COLO829 (cell line): ENCODE measurements at places on chromosomes 3 and 15.

DNA sequence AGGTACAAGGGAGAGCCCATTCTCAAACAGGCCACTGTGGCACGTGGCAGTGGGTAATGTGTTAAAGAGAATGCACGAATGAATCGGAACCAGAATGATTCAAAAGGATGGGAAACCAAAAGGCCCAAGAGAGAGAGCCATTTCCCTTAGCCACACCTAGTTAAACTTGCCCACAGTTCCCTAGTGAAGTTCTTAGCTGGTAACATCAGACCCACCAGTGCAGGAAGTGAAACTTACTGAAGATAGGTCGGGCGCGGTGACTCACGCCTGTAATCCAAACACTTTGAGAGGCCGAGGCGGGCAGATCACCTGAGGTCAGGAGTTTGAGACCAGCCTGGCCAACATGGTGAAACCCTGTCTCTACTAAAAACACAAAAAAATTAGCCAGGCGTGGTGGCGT is 97.1 kb downstream of the MEX3B start:
- no peak for DNase-seq

DNA sequence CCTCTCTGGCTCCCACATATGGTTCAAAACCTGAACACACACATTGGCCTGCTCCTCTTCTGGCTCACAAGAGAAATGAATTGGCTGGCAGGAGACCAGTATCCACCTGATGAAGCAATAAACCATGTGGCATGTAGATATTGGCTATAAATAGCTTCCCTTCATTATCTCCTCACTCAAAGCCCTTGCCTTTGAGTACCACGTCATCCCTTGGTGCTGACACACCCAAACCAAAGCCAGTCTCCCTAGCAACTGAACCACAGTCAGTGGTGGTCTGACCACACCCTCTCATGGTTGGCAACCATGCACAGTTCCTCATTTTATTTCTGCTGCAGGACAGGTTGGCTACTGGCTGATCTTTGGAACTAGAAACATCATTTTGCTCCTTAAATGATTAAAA is 98.8 kb downstream of the ZNF621 start:
- DNase-seq = no peak

DNA sequence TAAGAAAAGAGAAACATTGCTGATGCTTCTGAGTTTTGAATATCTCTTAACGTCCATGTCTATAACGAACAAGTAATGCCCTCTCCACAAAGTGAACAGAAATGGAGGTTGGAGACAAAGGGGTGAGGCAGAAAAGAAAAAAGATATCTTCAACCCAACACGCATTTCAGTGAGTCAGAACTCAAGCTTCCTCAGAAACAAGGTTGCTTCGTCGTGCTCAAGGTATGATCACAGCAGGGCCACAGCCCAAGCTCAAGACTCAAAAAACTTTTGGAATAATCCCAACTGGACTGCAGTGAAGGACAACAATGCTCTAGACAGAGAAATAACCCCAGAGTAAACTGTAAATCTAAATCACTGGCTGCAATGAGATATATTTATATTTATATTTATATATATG is 18.9 kb downstream of the WNT5A start:
- DNase-seq = no peak

DNA sequence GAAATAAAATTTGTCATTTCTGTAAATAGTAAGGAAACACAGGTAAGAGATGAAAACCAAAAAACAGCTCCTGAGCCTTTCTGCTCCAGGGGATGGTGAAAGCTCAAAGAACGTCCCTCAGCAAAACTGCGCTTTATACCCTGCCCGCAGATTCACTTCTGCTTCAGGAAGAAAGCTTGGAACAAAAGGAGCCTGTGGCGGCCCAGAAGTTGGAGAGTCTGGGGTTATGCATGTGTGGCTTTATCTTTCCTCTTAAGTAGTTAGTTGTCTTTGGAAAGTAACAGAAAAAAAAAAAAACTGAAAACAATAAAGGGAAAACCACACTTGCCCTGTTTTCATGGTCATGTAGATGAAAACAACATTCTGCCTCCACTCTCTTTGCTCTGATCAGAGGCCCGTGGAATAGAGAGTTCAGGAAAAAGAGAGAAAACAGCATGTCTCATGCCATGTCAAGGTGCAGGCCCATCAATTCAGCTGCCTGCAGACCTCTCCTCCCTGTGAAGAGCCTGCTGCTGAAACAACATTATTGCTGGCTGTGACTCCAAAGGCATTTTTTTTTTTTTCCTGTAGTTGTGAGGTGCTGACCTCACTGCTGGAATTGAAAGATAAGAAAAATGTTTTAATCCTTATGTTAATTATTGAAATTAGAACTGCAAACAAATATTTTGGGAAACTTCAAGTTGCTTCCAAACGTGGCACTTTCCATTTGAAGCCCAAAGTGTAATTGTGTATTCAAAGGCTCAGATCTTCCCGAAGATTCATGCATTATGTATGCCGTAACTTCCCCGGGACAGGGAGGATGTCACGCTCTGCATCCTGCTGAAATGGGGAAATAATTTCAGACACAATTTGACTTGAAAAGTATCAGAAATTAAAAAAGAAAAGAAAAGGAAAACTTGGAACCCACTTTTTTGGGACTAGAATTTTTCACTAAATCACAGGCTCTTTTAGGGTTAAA is 108.4 kb upstream of the ZNF385D start:
- no peak for DNase-seq

GRCh38 chr15:70610541-70610940 is 152.8 kb downstream of the UACA start:
- DNase-seq = no peak

- DNase-seq = no peak
Measured at GRCh38 chr3:39149498-39150147, 3.8 kb downstream of the CSRNP1 start.

GRCh38 chr15:33746203-33746602 is 222.1 kb upstream of the CHRM5 start:
- DNase-seq = no peak

DNA sequence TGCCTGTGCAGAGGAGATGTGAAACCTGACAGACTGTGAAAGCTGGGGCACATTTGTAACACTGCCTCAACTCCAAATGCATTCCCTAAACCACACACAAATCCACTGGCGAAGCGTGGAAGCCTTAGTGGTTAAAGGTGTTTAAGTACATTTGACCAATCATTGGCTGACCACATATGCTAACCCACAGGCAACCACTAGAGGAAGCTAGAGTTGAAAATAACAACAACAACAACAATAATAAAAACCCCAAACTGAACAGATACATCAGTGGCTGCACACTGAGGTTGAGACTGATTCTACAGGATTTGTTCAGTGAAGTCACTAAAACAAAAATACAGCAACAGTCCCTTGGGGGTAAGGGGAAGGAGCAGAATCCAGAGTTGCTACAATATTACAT is 129.7 kb downstream of the TJP1 start:
- no peak for DNase-seq

- DNase-seq = no peak
Measured at GRCh38 chr3:98744283-98744682, 18.9 kb upstream of the ST3GAL6 start.

- DNase-seq = no peak
Measured at GRCh38 chr15:67199881-67200763, 54.3 kb downstream of the AAGAB start.

GRCh38 chr15:64314456-64314855 is 41.5 kb downstream of the CSNK1G1 start:
- no peak for DNase-seq

DNA sequence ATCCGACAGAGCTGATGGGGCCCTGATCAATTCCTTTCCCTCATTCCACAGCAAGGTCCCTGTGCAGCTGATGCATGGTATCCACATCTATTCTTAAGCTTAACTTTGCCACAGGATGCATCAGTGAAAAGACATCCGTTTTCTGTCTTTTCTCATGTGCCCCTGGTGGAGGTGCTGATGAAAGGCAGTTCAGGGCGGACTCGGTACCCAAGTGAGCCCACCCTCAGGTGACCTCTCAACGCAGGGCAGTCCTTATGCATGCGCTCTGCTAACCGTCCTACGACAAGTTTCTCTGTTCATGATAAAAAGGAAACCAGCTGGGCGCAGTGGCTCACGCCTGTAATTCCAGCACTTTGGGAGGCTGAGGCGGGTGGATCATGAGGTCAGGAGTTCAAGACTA is 251.4 kb downstream of the ADAMTS17 start:
- DNase-seq = no peak

GRCh38 chr3:64316971-64317370 is 91.7 kb upstream of the PRICKLE2 start:
- DNase-seq = no peak

DNA sequence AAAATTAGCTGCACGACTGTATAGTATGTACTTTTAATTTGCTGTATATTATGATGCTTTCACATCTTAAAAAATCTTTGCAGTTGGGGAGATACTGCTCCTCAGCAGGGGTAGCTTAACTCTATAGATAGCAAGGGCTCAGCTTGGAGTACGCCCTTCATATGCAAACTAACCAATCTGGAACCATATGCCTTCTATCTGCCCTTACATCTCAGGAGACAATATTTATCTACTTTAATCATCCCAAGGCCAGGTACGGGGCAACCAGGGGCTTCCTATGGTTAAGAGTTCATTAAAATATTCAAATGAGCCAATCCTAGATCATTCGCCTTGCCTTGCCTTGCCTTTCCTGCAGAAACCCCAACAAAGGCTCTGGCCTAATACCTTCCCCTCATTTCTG is 204.1 kb upstream of the ZBTB20 start:
- DNase-seq = no peak

DNA sequence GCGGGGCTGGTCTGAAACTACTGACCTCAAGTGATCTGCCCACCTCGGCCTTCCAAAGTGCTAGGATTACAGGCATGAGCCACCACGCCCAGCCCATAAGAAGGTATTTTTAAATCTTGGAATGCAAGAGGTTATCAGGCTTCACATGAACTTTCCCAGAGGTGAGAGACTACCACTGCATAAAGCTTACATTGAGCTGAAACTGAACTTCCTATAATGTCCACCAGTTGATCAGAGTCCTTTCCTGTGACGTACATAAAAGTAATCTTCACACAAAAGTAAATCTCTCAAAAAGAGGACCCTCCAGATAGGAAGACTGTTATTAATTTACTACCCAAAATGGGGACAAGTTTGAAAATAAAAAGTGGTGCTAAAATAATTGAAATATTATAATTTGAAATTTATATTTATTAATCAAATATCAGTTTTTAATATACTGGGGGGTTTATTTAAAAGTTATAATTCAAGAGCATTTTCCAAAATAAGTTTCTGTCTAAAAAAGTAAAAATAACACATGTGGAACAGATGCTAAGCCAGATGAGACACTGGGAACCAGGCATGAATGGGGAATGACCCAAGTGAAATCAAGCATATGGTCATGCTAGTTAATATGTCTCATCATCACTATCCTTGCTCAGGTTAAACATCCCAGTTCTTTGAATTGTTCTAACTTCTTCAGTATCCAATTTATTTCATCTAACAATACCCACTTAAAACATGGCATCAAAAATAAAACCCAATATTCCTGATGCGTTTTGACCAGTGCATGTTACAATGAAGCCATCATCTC is 269.9 kb upstream of the UBE2E2 start:
- DNase-seq = no peak

DNA sequence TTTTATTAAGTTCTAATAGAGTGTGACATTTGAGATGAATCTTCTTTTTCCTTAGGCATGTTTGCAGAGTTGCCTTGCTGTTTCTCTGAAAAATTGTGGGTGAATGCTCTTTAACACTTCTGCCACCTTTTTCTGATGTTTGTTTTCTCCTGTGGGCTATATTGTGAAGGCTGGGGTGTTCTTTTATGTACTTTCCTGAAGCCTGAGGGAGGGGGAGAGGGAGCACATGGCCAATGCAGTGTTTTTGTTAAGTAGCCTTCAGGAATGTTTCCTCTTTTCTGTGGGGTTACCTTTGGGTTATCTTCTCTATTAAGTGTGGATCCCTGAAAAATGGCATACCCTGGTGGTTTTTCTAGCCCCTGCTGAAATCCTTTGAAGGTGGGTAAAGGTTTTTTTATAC is 50.2 kb downstream of the CMC1 start:
- DNase-seq = no peak

GRCh38 chr15:60993008-60993407 is 236.1 kb downstream of the RORA start:
- no peak for DNase-seq
